Dorsolateral prefrontal cortex (tissue), 122 donors: ENCODE measurements at places on chromosomes 2 and 18.

GRCh38 chr2:33535421-33535820 is 59.0 kb downstream of the RASGRP3 start:
- DNase-seq, result no peak

DNA sequence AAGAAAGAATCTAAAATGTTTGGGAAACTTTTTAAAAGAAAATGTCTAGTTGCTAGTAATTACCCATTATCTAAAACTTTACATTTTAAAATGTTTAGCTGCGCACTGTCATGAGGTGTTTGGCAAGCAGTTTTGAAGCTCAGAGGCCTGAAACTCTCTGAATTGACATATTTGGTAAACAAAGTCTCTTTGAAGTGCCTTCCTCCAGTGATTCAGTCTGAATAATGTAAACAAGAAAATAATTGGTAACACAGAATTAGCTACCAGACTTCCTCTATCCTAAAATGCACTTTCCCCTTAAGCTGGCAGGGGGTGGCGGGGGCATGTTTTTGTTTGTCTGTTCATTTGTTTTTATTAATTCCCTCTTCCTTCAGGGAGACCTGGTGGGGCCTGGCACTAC is 61.4 kb downstream of the WDR75 start:
- DNase-seq, result no peak

GRCh38 chr2:130352237-130352636 is 3.6 kb upstream of the PTPN18 start:
- DNase-seq, result no peak

DNA sequence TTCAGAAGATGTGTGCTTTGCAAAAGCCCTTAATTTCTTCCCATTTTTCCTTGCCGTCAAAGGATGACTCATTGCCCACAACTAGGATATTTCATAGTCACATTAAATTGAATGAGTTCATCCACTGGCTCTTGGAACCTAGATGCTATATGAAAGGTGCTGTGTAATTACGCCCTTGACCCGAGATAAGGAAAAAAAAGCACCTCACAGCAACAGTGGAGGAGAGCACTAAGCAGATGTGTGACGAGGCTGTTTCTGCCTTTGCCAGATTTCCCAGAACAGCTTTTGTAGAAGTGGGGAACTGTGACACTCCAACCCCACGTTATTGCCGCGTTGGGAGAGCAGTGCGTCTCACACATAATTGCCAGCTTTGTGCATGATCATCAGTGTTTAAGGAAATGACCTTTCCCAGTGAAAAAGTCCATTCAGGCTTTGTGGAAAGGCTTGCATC is 33.3 kb upstream of the TMEM87B start:
- DNase-seq, result no peak

DNA sequence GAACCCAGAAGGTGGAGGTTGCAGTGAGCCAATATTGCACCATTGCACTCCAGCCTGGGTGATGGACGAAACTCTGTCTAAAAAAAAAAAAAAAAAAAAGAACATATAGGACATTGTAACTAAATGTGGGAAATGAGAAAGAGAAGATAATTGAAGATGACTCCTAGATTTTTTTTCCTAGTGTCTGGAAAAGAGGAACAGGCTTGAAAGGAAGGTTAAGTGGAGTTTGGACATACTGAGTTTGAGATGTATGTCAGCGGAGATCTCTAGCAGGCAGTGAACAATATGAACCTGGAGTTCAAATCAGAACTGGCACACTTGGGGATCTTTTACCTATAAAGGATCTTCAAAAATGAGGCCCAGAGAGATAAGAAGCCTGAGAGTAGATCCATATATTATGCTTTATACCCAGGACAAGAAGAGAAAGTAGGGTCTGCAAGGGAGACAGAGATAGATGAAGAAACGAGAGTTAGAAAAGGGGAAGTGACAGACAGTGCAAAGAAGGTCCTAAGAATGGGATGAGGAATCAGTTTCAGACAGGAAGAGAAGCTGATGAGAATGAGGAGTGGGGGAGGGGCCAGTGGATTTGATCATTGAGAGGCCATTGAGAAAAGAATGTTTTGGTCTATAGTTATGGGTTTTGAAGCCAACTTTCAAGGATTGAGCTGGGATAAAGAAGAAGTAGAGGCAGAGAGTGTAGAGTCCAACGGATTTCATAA is 46.9 kb upstream of the CD28 start:
- no peak for DNase-seq

GRCh38 chr2:12861344-12861930 is 144.7 kb downstream of the TRIB2 start:
- DNase-seq, result no peak

GRCh38 chr18:73647391-73647790 is 500.2 kb downstream of the FBXO15 start:
- DNase-seq, result no peak

GRCh38 chr2:120765678-120766469 is 30.2 kb downstream of the GLI2 start:
- DNase-seq, result peak; percentile 26

DNA sequence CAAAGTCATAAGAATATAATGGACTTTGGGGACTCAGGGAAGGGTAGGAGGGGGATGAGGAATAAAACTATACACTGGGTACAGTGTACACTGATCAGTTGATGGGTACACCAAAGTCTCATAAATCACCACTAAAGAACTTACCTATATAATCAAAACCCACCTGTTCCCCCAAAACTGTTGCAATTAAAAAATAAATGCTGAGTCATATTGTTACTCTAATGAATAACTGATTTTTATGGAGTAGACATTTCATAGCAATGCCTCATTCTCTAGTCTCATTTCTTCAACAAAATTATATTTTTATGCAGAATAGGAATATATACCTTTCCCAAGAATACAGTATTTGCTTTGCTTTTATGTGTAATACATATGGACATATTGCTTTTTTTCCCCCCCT is 181.2 kb downstream of the ST6GAL2 start:
- no peak for DNase-seq

GRCh38 chr2:25397777-25398176 is 56.1 kb upstream of the DNMT3A start:
- no peak for DNase-seq

DNA sequence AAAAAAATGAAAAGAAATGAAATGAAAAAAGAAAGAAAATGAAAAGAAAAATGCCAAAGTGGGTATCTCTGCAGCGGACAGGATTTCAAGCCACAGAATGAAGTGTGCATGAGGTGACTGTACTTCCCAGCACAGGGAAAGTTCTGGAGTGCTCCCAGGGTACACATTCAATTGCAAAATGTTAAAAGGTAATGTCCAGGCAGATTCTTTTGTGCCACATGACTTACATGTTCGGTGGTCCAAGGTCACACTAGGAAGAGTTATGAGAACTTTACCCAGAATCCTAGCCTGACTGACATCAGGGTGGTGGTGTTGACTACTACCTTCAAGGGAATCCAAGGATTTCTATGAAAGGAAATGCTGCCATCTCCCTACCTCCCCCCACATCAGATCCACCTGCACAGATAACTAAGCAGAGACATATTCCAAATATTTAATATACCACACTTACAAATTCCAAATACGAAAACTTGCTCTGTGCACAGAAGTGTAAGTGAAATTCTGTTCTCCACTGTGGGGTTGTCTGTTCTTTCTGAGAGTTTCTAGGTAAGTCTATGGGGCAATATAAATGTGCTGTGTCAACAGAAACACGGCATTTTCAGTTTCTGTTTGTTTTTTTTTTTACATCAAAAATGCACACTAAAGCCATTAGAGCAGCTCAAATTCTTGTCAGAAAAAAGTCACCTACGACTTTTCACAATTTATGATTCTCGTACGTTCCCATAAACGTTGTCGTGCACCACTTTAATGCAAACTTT is 56.6 kb downstream of the CABYR start:
- no peak for DNase-seq

DNA sequence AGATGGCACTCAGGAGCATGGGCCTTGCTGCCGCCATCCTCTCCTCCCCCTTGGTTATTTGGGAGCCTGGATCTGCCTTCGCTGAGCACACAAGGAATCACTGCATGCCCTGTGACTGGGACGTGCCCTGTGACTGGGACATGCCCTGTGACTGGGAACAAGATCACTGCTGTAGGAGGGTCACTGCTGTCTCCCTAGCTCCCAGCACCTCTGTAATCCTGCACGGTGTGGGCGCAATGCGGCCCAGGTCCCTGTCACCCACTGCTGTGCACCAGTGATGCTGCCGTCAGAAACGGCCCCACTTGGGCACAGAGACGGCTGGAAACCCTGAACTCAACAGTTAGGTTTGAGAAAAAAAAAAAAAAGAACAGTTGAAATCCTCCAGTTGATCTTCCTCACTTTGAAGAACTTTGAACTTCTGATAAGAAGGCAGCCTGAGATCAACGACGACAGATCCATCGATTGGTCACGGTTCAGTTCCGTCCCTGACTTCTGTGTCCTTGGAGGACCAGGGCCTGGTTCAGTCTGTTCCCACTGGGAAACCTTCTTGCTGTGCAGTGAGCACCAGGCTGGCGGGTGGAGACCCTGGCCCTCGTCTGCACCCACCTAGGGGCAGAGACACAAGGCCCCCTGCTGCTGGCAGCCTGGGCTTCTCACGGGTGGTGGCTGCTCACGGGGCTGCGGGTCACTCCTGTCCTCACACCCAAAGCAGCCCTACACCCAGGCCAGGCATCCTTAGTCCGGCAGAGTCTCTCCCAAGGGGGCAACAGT is 125.9 kb downstream of the PXDN start:
- DNase-seq, result no peak

DNA sequence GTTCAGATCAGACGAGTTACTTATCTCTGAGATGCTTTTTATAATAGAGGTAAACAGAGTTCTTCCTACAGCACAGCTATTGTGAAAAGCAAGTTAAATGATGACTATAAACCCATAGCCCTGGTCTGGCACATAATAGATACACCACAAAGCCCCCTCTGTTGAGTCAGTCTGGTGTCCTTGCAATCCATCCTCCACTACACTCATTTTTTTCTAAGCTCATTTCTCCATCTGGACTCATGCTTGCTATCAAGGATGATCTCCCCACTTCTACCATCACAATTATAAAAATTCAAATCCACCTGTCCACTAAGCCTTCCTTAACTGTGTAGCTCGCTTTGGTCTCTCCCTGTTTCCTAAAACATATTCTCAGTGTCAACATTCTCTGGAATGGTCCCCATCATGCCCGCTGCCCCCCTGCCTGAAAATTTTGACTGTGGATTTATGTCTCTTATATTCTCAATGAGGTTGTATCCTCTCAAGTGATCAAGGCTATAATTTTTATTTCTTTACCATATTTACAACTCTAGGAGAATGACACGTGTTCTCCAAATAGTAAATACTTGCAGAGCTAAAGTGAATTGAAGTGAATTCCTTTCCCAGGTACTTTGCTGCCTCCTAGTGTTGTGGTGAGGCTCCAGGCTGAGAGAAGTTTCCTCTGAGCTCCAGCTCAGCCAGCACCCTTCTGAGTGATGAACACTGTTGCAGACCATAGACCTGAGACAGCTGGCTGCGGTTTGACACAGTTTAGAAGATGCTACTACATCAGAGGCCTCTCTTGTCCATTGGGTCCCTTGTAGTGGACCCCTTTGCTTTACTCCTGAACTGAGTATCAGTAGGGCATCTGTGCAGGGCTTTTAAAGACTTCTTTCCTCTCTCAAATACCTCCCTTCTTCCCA is 108.7 kb downstream of the DPP10 start:
- peak; percentile 49 for DNase-seq

GRCh38 chr18:47826157-47827074 is 104.0 kb downstream of the SMAD2 start:
- DNase-seq, result no peak

DNA sequence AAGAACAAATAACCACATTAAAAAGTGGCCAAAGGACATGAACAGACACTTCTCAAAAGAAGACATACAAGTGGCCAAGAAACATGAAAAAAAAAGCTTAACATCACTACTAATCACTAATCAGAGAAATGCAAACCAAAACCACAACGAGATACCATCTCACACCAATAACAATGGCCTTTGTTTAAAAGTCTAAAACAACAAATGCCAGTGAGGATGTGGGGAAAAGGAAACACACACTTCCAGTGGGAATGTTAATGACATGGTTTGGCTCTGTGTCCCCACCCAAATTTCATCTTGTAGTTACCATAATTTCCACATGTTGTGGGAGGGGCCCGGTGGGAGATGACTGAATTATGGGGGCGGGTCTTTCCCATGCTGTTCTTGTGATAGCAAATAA is 147.1 kb downstream of the GALNT1 start:
- DNase-seq, result no peak

GRCh38 chr2:64493788-64494187 is 30.3 kb upstream of the AFTPH start:
- no peak for DNase-seq

GRCh38 chr2:50649626-50650402 is 382.1 kb downstream of the NRXN1 start:
- DNase-seq, result no peak

DNA sequence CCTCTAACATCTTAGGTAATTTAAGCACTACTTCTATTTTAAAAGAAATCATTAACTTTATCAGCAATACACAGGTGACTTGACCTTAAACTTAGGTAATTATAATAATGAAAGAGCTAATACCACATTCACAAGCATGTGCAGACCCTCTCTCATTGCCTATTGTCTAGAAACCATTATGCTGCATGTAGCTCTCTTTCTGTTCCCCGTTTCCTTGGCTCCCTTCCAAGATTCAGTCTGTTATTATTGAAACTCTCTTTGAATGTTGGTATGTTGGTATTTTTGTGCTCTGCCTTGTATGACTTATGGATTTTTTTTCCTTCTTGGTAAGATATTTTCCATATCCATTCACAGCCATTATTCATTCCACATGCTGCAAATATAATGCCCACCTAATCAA is 201.2 kb downstream of the CDCA7 start:
- no peak for DNase-seq

GRCh38 chr2:40760071-40760666 is 308.3 kb upstream of the SLC8A1 start:
- no peak for DNase-seq

GRCh38 chr18:28149810-28150420 is 27.0 kb downstream of the CDH2 start:
- no peak for DNase-seq

DNA sequence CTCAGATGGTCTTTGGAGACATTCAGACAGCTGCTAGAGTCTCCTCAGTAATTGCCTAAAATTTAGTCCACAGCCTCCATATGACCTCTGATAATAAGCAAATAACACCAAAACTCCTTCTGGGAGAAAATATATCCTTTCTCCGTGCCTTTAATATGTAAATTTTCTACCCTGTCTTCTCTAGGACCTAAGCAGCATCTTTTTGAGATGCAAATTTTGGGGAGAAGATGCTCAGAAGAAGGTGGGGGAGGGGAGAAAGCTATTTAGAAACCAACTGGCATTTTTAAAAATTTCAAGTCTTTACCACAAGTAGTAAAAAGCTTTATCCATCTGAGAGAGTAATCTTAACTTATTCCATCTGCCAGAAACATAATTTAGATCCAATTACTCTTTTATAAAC is 120.4 kb upstream of the MSH6 start:
- DNase-seq, result no peak

- no peak for DNase-seq
Observed at GRCh38 chr18:61471942-61472341, 138.7 kb downstream of the CDH20 start.
